ENCODE measurements at places on chromosomes 12 and 14.
A peak's percentile ranks its signal among the peaks of the same experiment; 100 is the strongest.

DNA sequence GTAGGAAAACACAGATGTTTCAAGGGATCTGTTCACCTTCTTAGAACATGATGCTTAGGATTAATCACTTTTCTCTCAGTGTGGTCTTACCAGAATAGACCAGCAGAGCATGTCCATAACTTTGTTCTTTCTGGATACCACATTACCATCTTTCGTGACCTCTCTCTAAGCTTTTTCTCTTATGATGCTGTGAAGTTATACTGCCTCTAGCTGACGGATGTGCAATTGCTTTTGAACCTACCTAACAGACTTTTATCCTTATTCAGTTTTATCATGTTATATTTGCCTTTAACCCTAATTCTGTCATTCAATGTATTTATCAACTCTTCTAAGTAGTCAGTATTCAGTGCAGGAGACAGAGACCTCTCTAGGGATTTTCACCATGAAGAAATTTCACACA is 246.7 kb downstream of the DACT1 start:
- DNase-seq: no peak

DNA sequence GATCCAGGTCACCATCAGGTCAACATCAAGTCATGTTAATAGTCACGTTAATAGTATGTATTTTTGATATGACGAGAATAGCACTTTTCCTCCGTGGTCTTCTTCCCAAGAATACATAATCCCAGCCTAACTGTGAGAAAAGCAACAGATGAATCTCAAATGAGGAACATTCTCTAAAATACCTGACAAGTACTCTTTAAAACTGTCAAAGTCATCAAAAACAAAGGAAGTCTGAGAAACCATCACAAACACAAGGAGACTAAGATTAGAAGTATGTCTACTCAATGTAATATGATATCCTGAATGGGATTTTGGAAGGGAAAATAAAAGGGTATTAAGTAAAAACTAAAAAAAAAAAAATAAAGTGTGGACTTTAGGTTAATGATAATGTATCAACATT is 36.8 kb upstream of the GLIPR1 start:
- DNase-seq: no peak

DNA sequence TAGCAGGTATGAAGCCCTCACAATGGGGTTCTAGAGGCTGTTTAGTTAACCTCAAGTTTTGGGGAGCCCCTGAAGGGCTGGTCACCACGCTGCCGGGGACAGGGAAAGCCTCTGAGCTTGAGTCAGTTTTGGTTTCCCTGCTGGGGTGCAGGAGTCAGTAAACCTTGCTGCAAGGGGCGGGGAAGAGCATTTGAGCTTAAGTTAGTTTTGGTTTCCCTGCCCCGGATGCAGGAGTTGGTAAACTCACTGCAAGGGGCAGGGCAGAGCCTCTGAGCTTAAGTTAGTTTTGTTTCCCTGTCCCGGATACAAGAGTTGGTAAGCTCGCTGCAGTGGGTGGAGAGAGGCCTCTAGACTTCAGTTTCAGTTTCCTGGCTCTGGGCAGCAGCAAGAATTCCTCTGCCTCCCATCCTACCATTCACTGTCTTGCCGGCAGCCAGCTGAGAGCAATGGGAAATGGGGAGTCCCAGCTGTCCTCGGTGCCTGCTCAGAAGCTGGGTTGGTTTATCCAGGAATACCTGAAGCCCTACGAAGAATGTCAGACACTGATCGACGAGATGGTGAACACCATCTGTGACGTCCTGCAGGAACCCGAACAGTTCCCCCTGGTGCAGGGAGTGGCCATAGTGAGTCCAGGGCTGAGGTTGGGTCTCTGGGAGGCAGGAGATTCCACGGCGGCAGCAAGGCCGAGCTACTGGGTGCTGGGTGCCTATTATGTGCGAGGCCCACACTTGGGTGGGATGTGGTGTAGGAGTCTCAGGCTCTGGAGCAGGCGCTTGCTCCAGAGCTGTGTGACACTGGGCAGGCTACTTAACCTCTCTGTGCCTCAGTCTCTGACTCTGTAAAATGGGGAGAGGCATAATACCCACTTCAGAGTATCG is at the start of gene OAS2:
Gene OAS2 (plus strand): TSS at position 357 of the 878 bp plus-strand sequence. CDS start 90 bp downstream, at position 447.
- DNase-seq: peak; percentile 86

- no peak for DNase-seq
These were observed 43.9 kb downstream of the PPP4R3A start for GRCh38 chr14:91466192-91466591.

Data from activated CD4-positive, alpha-beta T cell treated with anti-CD3 and anti-CD28 coated beads for 48 hours (primary cell).